ENCODE measurements at places on chromosomes 16 and 17.

- DNase-seq: no peak
Observed at GRCh38 chr16:29675811-29676643, 3.0 kb upstream of the QPRT start.

- no peak for DNase-seq
Observed at GRCh38 chr17:68034452-68034776, 1.1 kb upstream of the KPNA2 start.

GRCh38 chr17:11935734-11936406 lies 61.4 kb downstream of the ZNF18 start:
- peak; percentile 28 for DNase-seq

GRCh38 chr16:70018254-70018653 lies 67.1 kb downstream of the CLEC18A start:
- no peak for DNase-seq

DNA sequence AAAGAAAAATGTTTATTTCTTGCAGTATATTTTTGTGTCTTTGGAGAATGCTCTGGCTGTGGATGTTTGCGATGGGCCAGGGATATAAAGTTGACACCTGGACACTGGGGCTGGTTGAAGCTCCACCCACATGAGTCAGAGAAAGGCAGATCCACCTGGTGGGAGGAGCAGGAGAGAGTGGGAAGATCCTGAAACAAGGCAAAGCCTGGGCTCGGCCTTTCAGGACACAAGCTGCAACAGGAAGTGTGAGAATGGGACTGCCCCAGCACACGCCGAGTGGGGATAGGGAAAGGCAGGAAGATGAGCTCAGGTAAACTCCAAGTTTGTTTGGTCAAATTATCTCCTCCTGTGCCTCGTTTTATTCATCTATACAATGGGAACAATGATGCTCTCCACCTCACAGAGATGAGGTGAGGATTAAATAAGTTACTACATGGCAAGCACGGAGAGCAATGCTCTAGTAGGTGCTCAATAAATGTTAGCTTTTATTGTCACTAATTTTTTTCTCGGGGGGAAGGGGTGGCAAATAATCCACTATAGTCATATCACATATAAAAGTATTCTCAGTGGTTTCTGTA lies 21.4 kb upstream of the PITPNM3 start:
- DNase-seq: no peak

- DNase-seq: no peak
Observed at GRCh38 chr17:80989586-80989913, 2.1 kb upstream of the CHMP6 start.

- DNase-seq: no peak
Observed at GRCh38 chr17:39951924-39952679, 10.7 kb upstream of the GSDMA start.

DNA sequence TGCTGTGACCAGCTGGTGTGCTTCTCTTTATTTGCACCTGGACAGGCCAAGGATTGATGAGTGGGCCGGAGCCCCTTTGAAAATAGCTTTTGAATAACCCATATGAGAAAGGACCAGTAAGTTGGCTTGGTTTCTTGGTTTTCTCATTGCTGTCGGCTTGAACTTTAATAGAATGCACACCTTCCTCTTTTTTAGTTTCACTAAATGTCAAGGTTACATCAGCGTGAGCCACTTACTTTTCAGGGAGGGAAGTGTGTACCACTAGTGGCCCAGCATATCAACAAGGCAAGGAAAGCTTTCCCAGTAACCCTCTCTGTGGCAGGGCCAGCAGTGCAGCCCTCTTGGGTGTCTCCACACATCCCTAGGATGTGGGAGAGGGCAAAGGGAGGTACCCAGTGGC lies 433.3 kb downstream of the CA10 start:
- DNase-seq: no peak

DNA sequence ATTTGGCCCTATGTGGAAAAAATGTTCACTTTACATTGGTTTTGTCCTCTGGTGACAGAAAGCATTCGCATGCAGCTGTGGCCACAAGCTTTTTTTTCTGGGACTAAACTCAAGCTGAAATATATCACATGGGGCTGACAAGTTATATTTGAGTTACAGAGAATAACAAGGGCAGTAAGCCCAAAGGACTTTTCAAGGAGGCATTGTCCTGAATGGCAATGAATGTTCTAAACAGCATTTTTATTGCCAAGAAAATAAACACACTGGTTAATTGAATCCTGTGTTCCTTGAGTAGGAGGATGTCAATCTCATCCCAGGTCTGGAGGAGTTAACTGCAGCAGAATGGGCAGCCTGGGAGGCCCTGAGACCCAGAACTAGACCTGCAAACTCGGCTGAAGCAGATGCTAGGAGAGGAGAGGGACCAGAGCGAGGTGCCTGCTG lies 114.5 kb downstream of the COPRS start:
- DNase-seq: no peak

- no peak for DNase-seq
Observed at GRCh38 chr17:3033248-3033640, 30.2 kb downstream of the OR1D5 start.

GRCh38 chr17:19805006-19805405 lies 56.9 kb upstream of the ALDH3A1 start:
- DNase-seq: no peak

GRCh38 chr17:29847527-29848400 lies 82.3 kb downstream of the SSH2 start:
- DNase-seq: no peak

DNA sequence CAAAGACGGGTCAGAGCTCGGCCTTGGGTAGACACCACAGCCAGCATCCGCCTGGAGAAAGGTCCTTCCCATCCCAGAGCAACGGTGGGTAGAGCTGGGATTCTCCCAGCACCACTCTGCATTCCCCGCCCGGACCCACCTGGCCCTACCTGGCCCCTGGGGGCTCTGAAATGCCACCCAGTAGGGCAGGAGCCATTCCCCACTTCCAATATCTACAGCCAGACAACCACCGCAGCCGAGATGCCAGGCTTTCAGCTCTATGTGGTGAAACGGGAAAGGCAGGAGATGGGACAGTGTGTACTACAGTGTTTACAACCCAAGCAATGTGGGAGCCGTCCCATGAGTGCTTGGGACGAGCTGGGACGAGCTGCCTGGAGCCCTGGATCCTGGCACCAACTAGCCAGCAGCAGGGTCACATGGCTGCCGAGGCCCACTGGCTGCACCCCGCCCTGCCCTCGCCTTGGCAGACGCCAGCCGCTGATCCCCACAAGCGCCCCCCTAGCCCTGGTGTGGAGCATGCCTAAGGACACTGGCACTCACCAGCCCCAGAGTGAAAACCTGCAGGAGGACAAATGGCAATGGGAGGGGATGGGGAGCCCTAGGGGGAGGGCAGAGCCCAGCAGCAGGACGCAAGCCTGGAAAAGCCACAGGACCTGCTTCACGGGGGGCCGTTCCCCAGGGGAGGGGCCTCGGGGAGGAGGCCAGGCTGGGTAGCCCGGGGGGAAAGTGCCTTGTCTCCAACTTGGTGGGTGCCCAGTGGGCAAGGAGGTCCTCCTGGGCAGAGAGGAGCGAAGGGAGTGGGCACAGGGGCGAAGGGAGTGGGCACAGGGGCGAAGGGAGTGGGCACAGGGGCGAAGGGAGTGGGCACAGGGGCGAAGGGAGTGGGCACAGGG lies 13.5 kb downstream of the TMC6 start:
- DNase-seq: no peak

DNA sequence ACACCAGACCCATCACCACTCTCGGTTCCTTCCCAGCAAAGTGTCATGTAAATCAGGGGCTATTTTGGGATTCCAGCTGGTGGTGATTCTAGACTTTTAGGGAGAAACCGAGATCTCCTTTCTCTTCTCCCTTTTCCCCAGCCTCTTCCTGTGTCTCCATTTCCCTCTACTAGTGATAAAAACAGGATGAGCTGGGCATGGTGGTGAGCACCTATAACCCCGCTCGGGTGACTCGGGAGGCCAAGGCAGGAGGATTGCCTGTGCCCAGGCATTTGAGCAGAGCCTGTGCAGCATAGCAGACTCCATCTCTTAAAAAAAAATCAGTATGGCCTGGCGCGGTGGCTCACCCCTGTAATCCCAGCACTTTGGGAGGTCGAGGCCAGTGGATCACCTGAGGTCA lies 6.1 kb downstream of the TBX21 start:
- no peak for DNase-seq

DNA sequence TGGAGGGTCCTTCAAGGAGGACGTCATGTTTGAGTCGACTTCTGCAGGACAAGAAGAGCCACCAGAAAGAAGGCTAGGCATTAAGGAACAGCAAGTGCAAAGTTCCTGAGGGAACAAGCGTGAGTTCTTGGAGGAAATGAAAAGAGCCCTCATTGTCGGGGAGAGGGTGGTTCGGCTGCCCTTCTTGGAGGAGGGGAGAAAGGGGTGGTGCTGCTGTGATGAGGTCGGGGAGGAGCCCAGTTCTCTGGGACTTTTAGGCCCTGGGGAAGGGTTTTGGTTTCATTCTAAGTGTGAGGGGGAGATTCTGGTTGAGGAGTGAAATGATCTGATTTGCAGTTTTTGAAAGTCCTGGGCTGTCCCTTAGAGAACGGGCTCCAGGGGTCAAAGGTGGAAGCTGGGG lies 4.1 kb downstream of the BICDL2 start:
- DNase-seq: no peak

- no peak for DNase-seq
Observed at GRCh38 chr17:65417406-65418221, 143.8 kb downstream of the AXIN2 start.

- DNase-seq: no peak
Observed at GRCh38 chr17:45966606-45967280, 32.3 kb upstream of the STH start.

GRCh38 chr17:80904036-80904753 lies 87.4 kb upstream of the CHMP6 start:
- no peak for DNase-seq

DNA sequence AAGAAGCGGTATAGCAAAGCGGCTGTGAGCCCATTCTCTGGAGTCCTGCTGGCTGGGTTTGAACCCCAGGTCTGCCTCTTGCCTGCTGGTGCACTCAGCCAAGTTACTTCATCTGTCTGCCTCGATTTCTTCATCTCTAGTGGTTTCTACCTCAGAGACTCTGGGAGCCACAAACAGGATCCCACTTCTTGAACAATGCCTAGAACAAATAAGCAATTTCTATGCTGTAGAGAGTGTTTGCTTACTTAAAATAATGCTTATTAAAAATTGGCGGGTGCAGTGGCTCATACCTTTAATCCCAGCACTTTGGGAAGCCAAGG lies 75.5 kb downstream of the CMIP start:
- no peak for DNase-seq

- DNase-seq: no peak
Observed at GRCh38 chr16:57740423-57741071, 5.0 kb downstream of the KATNB1 start.

- peak; percentile 22 for DNase-seq
Observed at GRCh38 chr16:81324808-81325207, 10.0 kb downstream of the GAN start.

DNA sequence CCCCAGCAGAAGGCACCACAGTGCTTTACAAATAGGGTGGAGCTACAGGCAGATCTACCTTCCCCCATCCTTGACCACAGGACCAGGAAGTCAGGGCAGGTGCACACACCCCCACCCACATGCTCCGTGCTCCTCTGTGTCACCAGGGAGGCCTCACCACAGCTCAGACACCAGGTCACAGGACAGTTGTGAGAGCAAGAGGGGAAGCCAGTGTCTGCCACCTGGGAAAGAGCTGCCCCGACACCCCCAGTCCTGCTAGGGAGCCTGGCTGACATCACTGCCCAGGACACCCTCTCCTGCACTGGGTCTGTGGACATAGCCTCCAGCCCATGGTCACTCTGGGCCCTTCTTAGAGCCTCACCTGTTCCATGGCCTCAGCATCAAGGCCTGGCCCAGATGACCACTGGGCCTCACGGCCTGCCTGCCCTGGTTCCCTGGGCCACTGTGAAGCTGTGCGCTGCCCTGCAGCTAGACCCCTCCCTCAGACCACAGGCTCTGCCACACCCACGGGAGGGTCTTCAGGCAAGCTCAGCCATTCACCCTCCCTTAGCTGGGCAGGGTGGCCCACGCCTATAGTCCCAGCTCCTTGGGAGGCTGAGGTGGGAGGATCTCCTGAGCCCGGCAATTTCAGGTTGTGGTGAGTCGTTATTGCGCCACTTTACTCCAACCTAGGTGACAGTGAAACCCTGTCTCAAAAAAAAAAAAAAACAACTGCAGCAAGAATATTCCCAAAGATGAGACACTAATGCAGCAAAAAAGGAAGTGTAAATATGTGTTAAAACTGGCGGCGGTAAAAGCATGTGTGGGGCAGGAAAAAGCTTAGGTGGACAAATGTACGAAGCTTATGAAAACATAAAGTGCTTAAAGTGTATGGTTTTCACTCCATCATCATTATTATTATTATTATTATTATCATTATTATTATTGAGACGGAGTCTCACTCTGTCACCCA lies 14.2 kb downstream of the POLR3K start:
- no peak for DNase-seq

DNA sequence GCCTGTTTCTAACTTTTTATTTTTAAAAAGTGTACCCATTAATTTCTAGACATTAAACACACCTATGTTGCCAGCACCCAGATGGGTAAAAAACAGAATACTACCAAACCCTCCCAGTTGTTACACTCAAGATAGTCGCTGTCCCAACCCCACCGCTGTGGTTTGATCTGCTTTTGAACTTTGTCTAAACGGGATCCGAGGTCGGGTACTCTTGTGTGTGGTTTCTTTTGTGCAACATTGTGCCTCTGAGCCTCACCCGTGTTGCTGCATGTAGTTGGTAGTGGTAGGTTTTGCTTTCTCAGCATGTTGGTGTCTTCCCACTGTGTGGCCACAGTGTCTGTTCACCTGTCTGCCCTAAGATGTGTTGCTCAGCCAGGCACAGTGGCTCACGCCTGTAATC lies 4.3 kb downstream of the KLHL36 start:
- no peak for DNase-seq

DNA sequence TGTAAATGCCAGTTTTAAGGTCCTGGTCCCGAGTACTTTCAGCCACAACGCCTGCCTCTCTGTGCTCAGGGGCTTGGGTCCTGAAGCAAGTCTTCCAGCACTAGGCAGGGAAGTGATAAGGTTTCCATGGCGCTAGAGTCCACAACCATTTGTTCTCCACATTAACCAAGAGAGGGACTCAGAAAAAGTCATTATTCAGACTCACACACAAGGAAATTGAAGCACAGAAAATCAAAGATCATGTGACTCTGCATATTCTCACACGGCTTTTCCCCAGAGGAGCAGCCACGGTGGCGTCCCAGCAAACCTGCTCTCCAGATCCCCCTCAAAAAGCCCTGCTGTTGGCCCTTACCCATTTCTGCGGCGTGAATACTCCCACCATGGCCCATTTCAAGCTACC lies 9.7 kb downstream of the ENPP7 start:
- no peak for DNase-seq

- DNase-seq: no peak
Observed at GRCh38 chr17:35890774-35891155, 10.6 kb upstream of the CCL5 start.

Measured in HFFc6 (cell line).